ENCODE measurements at places on chromosomes 5 and 9.

- no peak for DNase-seq
These were observed 41.6 kb downstream of the CYSTM1 start for GRCh38 chr5:140216478-140217074.

DNA sequence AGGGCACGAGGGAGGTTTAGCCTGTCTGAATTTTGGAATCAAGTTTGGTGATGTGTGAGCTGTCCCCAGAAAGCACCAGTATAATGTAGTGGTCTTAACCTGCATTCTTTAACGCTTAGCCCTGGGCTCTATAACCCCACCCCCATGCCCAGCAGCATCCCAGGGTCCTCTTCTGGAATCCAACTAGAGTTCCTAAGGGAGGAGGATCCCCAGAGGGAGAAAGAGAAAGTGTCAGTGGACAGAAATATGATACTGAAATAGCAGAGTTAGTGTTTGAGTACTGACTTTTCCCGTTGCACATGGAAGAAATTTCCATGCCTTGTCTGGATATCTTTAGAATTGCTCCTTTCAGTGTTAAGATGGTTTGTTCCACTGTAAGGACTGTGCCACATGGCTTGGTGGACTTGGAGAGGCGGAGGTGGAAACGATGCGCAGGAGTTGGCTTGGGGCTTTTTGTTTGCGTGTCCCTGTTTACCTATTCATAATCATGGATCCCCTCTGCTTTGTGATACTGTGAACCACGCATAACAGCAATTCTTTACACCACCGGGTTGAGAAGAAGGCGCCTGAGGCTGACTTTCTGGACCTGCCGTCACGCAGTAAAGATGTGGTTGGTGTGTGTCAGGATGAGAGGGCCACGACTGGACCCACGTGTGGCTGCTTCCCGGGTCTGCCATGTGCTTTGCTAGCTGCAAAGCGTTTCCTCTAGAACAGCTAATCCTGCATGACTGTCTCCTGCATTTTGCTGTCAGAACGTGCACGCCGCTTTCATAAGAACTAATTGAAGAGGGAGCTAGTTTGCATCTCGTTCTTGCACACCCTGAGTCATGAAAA is 142.3 kb downstream of the SMARCA2 start:
- no peak for DNase-seq

DNA sequence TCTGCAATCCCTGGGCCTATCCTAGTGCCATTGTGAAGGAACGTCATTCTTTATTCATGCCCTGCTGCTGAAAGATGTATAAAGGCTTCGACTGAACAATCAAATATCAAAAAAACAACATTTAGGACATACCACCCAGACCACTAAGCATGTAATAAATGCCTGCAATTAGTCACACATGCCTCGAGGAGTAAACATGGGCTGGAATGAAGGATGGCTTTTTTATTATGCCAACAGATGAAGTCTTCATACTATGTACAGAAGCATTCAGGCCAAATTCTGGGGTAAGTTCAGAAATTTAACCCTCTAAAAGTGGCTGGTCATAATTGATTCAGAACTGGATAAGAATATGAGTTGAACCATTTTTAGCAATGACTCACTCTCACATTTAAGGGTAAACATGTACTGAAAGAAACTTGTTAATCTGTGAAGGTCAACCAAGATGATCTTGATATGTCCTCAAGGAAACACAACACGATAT is 38.1 kb downstream of the FAM240B start:
- no peak for DNase-seq

DNA sequence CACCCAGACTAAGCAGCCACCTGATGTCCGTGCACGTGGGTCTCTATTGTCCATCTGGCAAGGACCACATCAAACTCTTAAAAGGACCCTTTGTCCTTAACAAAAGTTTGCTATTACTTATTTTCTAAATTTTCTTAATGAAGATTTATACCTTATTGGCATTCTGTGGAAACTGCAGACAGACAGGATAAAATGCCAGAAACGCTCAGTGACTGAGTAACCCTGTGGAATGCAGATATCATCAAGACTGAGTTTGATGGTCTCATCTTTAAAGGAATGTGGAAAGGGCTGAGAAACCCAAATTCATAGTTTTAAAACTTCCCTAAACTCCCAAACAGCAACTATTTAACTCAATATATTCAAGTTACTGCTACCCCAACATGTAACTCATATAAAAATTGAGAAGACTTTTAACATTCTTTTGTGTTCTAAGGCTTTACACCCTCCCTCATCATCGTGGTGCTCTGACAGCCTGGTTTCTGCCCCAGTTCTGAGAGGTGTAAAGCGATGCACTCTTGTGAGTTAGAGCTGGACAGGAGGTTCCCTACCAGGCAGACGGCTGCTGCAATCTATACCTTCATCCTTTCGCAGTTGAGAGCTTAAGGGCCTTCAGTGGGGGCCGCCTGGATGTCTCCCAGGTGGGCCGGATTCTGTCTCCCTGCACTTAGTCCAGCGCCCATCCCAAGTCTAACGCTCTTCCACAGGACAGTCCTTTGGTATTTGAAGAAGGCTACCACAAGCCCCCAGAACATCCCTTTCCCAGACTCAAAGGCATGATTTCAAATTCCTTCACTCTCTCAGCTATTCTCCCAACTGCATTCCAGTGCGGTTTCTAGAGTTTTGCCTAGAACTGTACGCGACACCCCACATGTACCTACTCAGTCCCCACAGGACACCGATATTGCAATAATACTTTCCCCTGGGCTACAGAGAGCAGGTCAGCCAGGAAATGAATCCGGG is 68.9 kb downstream of the DAP start:
- DNase-seq: no peak

- DNase-seq: no peak
These were observed 227.0 kb downstream of the DRD1 start for GRCh38 chr5:175216991-175217390.

GRCh38 chr5:57698802-57699201 is 216.2 kb upstream of the ACTBL2 start:
- no peak for DNase-seq

- no peak for DNase-seq
These were observed 100.4 kb downstream of the RALGPS1 start for GRCh38 chr9:127014910-127015540.

DNA sequence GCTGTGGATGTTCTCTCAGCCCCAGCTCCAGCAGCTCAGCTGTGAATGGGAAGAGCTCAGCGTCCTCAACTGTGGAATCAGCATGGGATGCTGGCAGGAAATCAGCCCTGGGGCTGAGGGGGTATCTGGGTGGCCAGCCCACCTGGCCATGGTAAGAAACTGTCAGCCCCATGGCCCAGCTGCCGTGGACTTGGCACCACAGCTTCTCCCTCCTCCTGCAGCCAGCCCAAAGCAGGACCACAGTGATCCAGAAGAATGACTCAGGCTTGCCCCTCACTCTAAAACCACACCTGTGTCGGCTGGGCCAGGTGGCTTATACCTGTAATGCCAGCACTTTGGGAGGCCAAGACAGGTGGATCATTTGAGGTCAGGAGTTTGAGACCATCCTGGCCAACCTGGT is 48.0 kb downstream of the SAR1B start:
- DNase-seq: no peak

GRCh38 chr5:176736931-176737745 is 73.2 kb upstream of the UNC5A start:
- peak; percentile 4 for DNase-seq

GRCh38 chr9:21871256-21871975 is 69.0 kb downstream of the MTAP start:
- no peak for DNase-seq

DNA sequence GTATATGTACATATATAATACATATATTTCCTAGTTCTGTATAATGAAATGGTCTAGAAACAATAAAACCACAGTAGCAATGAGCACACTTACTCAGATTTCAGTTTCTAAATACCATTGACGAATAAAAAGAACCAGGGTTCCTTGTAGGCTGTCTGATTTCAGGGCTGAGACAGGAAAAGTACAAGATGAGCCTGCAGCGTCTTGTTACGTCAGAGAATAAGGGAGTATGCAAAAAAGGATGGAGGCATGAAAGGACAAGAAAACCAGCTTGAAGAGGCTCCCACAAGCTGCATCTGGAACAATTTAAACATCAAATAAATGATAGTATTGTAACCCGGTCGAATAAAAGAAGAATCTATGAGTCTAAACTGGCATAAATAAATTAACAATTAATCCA is 17.8 kb upstream of the TIFAB start:
- no peak for DNase-seq

- no peak for DNase-seq
These were observed 210.3 kb downstream of the FANCC start for GRCh38 chr9:95107001-95107749.

GRCh38 chr5:18744441-18744840 is 1110.2 kb downstream of the TAF11L14 start:
- no peak for DNase-seq

GRCh38 chr5:14668181-14668591 is 3.7 kb downstream of the OTULIN start:
- DNase-seq: no peak

DNA sequence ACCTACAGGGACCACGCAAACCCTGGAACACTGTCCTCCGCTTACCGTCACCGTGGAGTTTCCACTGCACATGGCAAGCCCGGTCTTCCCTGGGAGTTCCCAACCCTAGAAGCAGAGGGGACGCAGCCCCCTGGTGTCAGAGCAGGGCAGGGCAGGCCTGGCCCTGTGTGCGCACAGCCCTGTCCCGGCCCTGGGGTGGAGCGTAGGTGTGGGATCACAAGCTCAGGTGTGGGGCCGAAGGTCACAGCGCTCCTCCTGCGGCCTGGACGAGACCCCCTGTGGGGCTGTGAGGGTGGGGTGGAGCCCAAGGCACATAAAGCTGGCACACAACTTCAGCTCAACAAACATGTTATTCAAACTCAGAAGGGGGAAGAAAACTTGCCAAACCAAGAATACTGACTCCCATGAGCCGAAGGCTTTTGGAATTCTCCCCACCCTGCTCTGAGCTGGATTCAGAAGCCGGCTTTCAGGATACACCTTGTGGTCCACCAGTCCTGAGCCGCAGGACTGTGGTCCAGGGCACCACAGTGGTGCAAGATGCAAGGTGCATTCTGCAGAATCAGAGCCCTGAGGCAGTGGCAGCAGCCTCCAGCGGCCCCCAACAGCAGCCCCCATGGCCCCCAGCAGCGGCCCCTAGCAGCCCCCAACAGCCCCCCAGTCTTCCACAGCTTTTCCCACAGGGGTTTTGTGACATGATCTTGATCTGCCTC is 11.8 kb upstream of the EXOC3 start:
- DNase-seq: peak; percentile 50

DNA sequence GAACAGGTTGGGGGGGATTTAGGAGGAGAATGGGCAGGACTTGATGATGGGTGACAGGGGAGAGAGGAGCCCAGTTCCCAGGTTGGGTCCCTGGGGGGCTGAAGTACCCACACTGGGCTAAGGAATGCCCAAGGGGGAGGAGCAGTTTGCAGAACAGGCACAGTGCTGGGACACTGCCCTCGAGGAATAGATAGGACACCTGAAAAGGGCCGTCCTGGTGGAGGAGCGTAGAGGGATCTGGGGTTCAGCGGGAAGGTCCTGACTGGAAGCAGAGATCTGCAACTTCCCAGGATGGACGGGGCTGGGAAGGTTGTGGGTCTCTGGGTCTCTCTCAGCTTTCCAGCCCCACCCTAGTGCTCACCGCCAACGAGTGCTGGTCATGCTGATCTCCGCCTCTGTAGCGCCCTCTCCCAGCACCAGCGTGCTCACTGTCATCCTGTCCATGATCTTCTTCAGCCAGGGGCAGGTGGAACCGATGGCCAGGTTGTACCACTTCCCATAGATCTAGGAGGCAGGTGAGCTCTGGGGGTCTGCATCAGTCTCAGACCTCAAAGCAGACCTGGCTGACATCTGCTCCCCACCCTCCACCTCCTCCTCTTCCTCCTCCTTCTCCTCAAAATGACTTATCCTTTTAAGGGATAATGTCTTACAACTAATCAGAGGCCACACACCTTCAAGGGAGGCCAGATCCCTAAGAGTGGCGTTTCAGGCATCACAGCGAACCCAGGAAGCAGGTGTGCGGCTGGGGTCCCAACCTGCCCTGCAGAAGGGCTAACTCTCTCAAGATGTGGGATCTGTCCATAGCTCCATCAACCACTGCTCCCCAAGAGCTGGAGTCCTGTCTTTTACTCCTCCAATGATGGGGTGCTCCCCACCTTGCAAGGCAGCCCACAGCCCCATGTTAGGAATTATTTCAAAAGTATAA is 1.6 kb downstream of the AMBP start:
- DNase-seq: no peak

All from activated B cell treated with CpG ODN at 0.5 μM for 24 hours (primary cell).